Fibroblast of villous mesenchyme (primary cell): ENCODE measurements at places on chromosomes 3 and 15. TPM values are rescaled to one million over a fixed set of nuclear protein-coding genes. Genes with fewer than 3 reads are reported as not detected.

GRCh38 chr15:91784973-91785709 lies 68.4 kb upstream of the SLCO3A1 start:
- DNase-seq, result no peak

DNA sequence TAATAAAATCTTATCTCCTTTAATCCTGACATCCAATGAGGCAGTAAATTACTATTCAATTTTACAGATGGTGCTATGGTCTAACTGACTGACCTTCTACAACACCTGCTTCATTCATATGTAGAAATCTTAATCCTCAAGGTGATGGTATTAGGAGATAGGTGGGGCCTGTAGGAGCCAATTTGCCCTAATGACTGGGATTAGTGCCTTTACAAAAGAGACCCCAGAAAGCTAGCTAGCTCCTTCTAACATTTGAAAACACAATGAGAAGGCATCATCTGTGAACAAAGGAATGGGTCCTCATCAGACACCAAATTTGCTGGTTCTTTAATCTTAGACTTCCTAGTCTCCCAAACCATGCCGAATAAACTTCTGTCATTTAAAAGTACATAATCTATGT lies 137.4 kb upstream of the UBP1 start:
- DNase-seq, result no peak

DNA sequence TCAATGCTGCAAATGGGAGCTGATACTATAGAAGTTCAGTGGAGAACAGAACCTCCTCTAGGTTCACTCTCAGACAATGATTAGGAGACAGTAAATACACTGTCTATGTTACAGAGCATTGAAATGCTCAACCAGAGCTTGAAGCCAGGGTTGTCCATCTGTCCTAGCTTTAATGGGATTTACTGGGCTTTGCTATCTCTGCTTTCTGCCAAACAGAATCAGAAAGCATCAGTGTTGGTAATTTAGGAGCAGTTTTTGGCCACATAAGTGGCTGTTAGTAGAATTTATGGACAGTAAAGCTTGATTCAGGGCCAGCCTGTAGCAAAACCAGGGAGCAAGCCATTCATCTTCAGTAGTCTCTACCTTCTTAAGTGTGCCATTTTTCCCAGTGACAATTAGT lies 396.3 kb downstream of the LSAMP start:
- no peak for DNase-seq

Gene POPDC2
- 1.3 TPM in 2 replicates for total RNA-seq

DNA sequence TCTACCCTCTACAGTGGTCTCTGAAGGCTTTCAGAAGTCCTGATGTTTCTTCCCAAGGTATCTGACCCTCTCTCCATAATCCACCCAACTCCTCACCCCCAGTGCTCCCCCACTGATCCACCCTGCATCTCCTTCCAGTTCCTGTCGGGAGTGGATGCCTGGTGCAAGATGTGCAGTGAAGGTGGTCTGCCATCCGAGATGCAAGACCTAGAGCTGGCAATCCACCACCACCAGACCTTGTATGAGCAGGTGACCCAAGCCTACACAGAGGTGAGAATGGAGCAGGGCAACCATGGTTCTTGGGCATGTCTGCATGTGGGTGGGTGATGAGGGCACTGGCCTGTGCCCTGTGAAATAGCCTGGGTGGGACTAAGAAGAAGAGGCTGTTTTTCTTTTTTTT lies 337.8 kb upstream of the ROPN1 start:
- no peak for DNase-seq

- no peak for DNase-seq
Observed at GRCh38 chr3:134885877-134886621, 91.0 kb downstream of the EPHB1 start.

DNA sequence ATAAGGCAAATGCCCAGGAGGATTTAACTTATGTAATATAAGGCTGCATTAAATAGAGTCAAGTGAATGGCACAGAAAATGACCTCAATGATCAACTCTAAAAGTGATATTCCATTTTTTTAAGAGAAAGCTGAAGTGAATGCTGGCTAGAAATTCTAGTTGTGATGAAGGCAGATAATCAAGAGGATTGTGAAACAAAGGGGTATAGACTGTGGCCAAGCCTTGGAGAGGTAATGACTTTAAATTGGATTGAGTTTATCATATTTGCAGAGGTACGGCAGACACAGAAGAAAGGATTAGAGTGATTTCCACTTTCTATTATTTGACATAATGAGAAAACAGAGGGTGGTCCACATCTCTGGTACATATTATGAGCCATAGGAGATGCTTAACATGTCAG lies 269.2 kb downstream of the MECOM start:
- DNase-seq, result no peak

DNA sequence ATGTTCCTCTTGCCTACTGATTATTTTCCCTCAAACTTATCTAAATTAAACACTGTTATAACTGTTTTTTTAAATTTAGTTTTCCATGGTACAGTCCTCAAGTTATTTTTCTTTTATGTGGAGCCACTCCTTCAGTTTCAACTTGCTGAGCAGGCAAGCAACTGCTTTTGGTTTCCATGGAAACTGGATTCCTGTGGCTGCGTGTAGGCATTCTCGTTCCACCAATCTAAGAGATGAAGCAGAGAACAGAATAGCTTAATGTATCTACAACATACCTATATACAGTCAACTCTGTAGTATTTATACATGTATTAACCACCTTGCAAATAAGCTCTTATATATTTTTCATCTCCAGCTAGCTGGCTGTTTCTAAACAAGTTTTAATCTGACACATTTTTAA lies 25.8 kb upstream of the ANXA2 start:
- DNase-seq, result peak; percentile 90

DNA sequence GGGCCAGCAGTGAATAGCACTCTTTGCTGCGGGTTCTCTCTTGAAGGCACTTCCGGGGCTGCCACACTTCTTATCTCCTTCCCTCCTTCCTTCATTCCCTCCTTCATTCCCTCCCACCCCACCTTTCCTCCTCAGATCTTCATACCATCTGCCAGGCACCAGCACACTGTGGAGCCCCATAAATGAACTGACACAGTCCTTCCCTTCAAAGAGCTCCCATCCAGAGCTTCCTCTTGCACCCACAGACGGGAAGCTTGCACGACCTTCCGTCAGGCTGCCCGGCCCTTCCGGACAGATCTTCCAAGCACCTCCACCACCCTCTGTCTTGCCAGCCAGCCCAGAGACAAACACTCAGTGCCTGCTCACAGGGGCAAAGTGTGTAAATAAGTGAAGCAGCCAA lies 65.4 kb upstream of the HERC1 start:
- DNase-seq, result no peak

Gene RYK
- total RNA-seq, result 103 and 161 TPM in 2 replicates

DNA sequence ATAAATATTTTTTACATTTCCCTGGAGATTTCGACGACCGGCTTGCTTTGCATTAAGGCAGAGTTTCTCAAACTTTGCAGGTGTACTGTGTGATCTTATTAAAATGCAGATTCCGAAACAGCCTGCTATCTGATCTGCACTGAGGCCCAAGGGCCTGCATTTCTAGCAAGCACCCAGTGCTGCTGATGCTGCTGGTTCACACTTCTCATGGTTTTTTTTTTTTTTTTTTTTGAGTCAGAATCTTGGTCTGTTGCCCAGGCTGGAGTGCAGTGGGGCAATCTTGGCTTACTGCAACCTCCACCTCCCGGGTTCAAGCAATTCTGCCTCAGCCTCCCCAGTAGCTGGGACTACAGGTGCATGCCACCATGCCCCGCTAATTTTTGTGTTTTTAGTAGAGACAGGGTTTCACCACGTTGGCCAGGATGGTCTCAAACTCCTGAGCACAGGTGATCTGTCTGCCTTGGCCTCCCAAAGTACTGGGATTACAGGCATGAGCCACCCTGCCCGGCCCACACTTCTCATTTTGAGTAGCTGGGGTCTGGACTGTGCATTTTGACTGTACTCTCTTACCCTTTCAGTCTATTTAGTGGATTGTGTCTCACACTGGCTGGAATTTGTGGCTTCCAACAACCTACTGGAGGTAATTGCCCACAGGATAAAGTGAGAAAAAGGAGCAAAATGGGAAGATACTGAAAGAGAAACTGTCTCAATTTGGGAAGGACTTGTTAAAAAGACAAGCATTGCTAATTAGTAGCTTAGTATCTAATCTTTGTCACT lies 94.1 kb downstream of the ITPR1 start:
- no peak for DNase-seq

Gene HESX1
- total RNA-seq, result not detected in 2 replicates

Gene WNT7A
- total RNA-seq, result not detected in 2 replicates

DNA sequence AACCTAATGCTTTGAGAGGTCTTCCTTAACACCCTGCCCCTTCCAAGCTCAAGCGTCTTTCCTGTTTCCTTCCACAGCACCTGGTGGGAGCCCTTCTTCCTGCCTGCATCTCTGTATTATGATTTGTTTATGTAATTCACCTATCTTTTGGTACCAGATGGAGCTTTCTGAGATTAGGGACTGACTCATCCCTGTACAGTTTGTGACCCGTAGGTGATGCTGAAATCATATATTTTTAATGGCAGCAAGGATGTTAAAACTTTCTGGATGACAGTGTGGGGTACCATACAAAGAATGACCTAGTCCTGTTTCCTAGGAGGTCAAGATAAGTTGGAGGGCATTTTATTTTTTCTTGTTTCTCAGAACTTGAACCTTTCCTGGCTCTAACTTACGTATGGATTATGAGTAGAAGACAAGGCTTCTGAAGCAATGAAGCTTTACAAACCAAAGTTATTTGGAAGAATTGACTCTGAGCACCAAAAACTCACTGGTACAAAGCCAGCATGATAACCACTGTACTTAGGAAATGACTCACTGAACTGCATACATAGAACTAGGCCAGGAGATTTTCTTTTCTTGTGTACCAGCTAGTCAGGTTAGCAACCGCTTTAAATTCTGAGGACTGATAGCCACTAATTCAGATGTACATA lies 46.6 kb downstream of the HHLA2 start:
- no peak for DNase-seq

- no peak for DNase-seq
Observed at GRCh38 chr3:13462125-13462629, 17.9 kb upstream of the HDAC11 start.

- DNase-seq, result no peak
Observed at GRCh38 chr15:58505581-58505980, 73.8 kb downstream of the LIPC start.

Gene UBL7
- 37.0 and 42.7 TPM in 2 replicates for total RNA-seq

DNA sequence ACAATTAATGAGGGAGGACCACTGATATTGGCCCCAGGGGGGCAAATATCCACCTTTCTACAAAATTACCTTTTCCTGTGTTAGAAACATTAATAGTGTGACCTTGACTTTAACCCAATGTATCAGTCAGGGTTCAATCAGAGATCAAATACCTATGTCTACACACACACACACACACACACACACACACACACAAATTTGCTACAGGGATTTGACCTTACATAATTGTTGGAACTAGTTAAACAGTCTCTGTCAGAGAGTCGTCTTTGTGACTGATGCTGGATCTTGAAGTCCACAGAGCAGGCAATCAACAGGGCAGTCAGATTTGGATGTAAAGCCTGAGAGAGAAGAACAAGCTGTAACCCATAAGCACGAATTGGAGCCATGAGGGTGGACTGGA lies 32.5 kb downstream of the TM4SF4 start:
- no peak for DNase-seq

- DNase-seq, result peak; percentile 28
Observed at GRCh38 chr3:107794664-107795443, 272.1 kb downstream of the BBX start.

- no peak for DNase-seq
Observed at GRCh38 chr3:74435631-74436030, 178.8 kb downstream of the CNTN3 start.

Gene A4GNT
- under 0.01 TPM in 1 of 2 replicates, not detected in the other for total RNA-seq

Gene SH2D7
- total RNA-seq, result not detected in 2 replicates

DNA sequence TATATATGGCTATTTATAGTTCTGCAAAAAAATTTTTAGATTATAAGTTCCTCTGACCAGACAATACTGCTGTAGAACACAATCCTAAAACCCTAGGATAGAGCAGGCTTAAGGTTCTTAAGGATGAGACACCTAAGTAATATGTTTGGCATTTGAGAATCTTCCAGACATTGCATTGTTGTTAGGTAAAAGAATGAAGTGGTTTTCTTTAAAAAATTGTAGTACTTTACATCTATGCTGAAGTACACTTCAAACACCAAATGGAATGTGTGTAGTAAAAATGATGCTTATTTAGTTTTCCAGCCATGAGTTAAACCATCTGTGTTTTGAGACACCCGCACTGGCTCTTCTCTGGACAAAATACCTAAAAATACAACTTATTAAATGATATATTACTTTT lies 857.7 kb downstream of the OTOL1 start:
- peak; percentile 24 for DNase-seq

Gene KCTD6
- 8.1 and 10.4 TPM in 2 replicates for total RNA-seq

DNA sequence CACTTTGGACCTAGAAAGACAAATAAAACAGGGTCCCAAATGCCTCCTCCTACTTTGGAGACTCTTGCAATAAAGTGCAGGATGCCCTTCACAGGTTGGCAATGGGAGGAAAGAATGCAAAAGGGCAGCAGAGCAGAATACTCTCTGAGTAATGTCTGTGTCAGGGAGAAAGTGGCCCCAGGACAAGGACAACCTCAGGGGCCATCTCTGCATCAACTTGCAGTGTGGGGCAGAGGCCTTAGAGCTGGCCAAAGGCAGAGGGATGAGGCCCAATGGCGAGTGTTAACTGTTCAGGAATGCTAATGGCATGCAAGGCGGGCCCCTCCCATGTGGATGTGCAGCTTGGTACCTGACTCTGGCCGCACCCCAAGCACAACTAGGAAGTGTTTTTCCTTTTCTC lies 8.4 kb downstream of the UPK1B start:
- no peak for DNase-seq

- DNase-seq, result no peak
Observed at GRCh38 chr3:26171006-26171405, 381.1 kb downstream of the OXSM start.

DNA sequence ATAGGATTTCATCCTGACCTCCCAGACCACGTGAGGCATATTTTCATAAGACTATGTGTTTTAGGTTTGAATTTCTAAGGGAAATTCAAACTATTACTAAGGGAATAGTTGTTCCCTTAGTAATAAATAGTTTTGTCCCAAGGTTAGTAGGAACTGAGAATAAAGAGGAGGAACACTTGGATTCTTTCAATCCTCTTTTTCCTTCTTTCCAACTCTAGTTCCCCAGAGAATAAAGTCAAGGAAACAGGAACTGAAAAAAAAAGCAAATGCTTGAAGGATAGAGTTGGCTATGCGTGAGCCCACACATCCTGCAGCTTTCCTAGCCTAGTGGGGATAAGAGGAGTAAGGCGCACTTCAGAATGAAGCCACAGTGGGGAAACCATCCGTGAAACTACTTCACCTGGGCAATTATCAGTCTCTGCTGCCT lies 312.1 kb upstream of the TGFBR2 start:
- DNase-seq, result no peak

GRCh38 chr15:36814708-36815107 lies 235.3 kb downstream of the CDIN1 start:
- peak; percentile 47 for DNase-seq

DNA sequence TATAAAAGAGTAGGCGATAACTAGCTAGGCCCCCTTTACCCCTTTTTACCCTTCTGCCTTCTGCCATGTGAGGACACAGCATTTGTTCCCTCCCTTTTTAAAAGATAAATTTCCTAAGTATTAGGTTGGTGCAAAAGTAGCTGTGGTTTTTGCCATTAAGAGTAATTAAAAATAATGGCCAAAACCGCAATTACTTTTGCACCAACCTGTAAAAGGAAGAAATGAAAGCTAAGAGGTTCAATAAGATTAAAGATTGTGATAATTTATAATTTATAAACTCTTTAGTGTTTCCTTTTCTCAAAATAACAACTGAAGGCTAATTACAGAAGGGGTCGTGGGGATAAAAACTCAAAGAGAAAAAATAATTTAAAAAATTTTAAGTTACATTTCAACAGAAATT lies 283.5 kb upstream of the PDZRN3 start:
- no peak for DNase-seq
